Hair follicle dermal papilla cell (primary cell): ENCODE measurements at places on chromosomes 1 and 21. TPM values are rescaled to one million over a fixed set of nuclear protein-coding genes. Genes with fewer than 3 reads are reported as not detected.

ARHGAP29 gene
- total RNA-seq: 187 and 219 TPM in 2 replicates

ELAVL4 gene
- not detected in 2 replicates for total RNA-seq

THEM5 gene
- total RNA-seq: not detected in 2 replicates

FCGR1A gene
- total RNA-seq: not detected in 2 replicates

SHISAL2A gene
- total RNA-seq: 0.16 TPM in 1 of 2 replicates, not detected in the other

CD1E gene
- not detected in 2 replicates for total RNA-seq

PRELP gene
- total RNA-seq: 2.4 and 3.1 TPM in 2 replicates

FAM163A gene
- total RNA-seq: not detected in 2 replicates

NMNAT2 gene
- total RNA-seq: 1.9 and 3.3 TPM in 2 replicates

OPRD1 gene
- under 0.01 TPM in 1 of 2 replicates, not detected in the other for total RNA-seq

KRTAP19-1 gene
- not detected in 2 replicates for total RNA-seq

SH2D2A gene
- total RNA-seq: 0.32 and 0.61 TPM in 2 replicates

MXRA8 gene
- 621 and 684 TPM in 2 replicates for total RNA-seq

SPRR2B gene
- not detected in 2 replicates for total RNA-seq

BCL2L15 gene
- total RNA-seq: 0.12 and 0.16 TPM in 2 replicates

SH3BGR gene
- 0.65 and 0.97 TPM in 2 replicates for total RNA-seq

ERVH48-1 gene
- not detected in 2 replicates for total RNA-seq

RPS27 gene
- total RNA-seq: 743 and 1,008 TPM in 2 replicates

GJC2 gene
- total RNA-seq: 2.1 TPM in 2 replicates

SMIM11 gene
- 7.9 and 10.4 TPM in 2 replicates for total RNA-seq

CELA2A gene
- total RNA-seq: not detected in 2 replicates

RGS1 gene
- total RNA-seq: not detected in 2 replicates

LCE2A gene
- not detected in 2 replicates for total RNA-seq

NPPB gene
- total RNA-seq: not detected in 2 replicates

ASTN1 gene
- total RNA-seq: 0.16 and 0.24 TPM in 2 replicates
